Activated CD4-positive, alpha-beta T cell treated with anti-CD3 and anti-CD28 coated beads for 24 hours (primary cell): ENCODE measurements at places on chromosomes 3 and 15.
A peak's percentile ranks its signal among the peaks of the same experiment; 100 is the strongest.

- DNase-seq: no peak
These were observed 198.2 kb downstream of the NECTIN3 start for GRCh38 chr3:111269777-111270176.

GRCh38 chr3:70728311-70728710 is 415.9 kb upstream of the MDFIC2 start:
- no peak for DNase-seq

DNA sequence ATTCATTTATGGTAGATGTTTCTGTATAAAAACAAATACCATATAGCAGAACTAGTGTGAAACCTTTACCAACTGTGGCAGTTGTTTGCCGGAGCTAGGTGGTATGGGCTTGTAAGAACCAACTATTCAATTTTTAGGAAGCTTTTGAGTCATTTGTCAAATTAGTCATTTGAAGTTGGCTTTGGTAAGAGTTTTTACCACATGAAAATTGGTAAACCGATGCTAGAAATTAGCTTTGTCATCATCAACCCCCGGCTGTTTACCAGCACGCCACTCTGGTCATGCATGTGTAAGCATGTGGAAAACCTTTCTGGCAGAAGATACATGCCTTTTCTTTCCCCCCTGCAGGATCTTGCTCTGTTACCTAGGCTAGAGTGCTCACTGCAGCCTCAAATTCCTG is 63.3 kb downstream of the IL1RAP start:
- no peak for DNase-seq

DNA sequence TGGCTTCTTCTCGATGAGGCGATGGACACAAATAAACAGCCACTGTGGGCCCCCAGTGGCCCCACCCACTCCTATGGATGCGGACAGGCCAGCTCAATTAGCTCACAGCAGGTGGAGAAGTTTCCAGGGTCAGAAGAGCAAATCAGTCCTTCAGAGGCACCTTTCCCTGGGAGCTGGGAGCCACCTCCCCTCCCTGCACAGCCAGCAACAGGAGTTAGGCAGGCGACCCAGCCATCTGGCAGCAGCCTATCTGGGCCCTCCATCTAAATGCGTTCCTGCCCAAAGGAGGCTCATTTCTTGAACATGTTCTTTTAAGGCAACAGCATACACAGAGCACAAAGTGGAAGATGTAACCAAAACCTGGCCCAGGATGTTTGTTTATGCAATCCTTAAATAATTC is 211.9 kb upstream of the ARRDC4 start:
- no peak for DNase-seq

DNA sequence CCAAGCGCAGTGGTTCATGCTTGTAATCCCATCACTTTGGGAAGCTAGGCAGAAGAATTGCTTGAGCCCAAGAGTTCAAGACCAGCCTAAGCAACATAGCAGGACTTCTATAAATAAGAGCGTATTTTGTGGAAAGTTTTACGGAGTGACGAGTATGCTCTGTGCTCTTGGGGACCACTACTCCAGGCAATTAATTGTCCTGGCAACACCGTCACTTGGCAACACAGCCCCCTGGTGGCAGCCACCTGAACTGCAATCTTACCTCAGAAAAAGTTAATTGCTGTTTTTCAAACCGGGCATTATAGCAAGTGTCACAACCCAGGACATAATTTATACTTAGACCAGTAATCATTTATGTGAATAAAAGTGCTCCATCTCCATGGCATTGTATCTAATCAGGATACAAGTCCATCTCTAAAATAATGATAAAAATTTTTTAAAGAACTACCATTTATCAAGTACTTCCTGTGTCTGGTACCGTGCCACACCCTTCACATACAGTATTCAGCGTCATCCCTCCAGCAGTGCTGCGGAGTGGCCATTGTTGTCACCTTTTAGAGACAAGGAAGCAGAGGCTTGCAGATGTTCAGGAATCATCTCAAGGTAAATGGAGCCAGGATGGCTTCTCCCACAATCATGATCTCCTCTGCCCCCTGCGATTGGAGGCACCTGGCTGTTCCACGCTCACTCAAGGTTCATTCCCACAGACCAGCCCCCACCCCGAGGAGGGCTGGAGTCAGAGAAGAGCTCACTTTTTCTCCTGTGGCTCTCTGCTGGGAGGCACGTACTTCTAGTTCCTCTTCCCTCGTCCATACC is 34.5 kb downstream of the PLA2G4D start:
- DNase-seq: peak; percentile 63

GRCh38 chr3:172982736-172983364 is 158.2 kb downstream of the SPATA16 start:
- DNase-seq: no peak

GRCh38 chr3:169579116-169579710 is 84.3 kb downstream of the MECOM start:
- DNase-seq: no peak

DNA sequence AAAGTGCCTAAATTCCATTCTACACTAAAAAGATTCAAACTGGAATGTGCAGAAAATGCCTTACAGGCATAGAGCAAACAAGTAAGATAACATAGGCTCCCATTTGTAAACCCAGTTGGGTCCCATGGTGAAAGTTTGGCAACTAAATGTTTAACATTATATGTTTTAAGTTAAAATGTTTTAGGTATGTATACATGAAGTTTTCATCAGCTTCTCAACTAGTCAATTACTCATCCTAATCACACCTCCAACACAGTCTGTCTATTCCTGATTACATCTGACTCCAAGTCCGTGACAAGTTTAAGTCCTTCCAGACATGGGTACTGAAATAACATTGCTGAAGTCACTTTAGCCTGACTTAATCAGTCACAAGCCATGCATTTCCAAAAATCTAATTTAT is 25.0 kb downstream of the MYLK start:
- no peak for DNase-seq

DNA sequence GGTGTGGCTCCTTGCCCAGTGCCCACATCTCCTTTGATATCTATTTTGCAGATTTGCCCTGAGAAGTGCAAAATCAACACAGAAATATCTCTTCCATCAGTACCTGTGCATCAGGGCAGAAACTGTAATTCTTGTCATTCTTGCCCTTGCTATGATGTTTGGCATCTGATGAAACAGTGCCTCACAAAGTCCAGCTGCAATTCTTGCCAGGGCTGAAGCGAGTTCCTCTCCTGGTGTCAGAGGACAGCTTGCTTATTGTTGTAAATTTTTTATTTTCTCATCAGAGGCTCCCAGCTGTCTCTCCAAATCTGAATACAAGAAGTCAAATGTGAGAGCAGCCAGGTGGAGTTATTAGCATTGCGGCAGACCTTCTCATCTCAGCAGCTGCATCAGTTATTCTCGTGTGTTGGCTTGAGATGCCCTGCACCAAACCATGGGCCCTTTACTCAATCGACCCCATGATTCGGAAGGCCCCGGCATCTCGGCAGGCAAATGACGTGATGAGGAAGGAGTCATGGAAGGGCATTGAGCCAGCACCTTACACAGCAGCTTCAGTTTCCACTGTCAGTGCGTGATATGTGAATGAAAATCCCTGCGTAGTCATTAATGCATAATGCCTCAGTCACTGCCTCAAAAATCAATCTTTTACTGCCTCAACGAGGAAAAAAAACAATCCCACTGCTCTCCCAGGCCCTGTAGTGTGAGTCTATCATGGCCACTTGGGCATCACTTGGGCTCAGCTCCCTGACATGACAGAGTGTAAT is 93.4 kb downstream of the CCNL1 start:
- no peak for DNase-seq

- DNase-seq: no peak
These were observed 5.6 kb upstream of the P2RY14 start for GRCh38 chr3:151283907-151284461.

GRCh38 chr3:117735481-117736101 is 1026.0 kb downstream of the TUSC7 start:
- DNase-seq: no peak

DNA sequence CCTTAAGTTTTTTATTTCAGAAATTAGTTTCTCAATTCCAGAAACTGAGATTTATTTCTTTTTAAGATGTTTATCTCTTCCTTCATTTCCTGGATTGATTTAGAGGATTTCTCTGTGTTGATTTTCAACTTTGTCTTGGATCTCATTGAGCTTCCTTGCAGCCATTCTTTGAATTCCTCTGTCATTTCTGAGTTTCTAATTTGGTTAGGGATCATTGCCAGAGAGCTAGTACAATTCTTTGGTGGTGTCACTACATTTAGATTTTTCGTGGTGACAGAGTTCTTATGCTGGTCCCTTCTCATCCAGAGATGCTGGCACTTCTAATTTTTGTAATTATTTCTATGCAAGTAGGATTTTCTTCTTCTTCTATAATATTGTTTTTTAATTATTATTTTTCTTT is 691.1 kb upstream of the NAALADL2 start:
- no peak for DNase-seq

DNA sequence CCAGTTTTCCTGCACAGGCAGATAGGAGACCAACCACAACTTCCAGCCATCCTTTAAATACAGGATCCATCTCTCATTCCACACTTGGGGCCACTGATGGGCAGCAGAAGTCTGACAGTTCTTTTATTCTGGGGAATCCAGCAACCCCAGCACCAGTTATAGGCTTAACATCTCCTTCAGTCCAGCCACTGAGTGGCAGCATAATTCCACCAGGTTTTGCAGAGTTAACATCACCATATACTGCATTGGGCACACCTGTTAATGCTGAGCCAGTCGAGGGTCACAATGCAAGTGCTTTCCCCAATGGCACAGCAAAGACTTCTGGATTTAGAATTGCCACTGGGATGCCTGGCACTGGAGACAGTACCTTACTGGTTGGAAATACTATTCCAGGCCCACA is 2.9 kb downstream of the NPAP1 start:
- DNase-seq: no peak

- DNase-seq: no peak
These were observed 60.6 kb downstream of the DPH6 start for GRCh38 chr15:35485411-35485810.

DNA sequence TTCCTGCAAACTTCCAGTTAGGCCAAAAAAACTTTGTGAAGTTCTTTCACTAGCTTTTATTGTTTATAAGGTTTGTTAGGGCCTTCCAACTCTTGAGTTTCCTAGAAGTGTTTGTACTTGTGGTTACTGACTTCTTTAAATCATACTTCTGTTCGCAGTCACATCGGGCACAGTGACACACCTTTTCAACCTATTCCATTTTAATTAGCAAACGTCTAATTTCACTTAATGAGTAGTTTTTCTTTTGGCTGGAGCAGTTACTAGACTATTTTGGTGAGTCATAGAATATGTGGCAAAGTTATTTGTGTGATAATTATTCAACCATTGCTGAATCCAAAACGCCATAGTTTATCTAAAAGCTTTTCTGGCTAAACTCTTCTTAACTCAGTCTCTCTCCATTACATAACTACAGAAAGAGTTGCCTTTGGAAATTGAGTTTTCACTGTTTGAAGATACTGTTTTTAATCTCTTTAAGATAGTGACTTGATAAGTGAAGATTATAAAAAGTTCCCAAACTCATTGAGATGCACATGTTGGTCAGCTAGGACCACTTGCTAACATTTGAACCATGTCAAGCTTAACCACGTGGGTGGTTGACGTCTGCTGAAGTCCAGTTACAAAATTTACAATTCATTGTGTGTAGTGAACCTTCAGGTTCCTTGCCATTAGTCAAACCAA is 21.5 kb downstream of the CNOT10 start:
- DNase-seq: no peak

DNA sequence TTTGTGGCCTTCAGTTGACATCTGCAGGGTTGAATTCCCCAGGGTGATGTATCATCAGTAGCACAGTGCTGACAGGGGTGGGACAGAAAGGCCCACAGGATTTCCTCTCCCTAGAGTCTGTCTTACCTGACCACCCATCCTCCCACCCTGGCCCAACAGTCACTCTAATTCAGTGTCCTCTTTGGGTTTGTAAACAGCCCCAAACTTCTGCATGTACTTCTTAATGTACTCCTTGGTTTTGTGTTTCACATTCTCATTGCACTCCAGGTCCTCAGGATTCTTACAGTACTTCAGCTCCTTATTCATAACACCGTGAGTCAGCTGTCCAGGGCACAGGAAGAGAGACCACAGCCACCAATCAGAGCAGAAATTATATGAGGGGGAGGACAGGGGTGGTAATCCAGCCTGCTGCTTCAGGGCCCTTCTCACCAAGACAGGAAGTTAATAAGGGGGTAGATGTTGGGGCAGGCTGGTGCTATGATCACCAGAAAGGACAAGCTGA is 37.5 kb downstream of the NBEAL2 start:
- DNase-seq: no peak

DNA sequence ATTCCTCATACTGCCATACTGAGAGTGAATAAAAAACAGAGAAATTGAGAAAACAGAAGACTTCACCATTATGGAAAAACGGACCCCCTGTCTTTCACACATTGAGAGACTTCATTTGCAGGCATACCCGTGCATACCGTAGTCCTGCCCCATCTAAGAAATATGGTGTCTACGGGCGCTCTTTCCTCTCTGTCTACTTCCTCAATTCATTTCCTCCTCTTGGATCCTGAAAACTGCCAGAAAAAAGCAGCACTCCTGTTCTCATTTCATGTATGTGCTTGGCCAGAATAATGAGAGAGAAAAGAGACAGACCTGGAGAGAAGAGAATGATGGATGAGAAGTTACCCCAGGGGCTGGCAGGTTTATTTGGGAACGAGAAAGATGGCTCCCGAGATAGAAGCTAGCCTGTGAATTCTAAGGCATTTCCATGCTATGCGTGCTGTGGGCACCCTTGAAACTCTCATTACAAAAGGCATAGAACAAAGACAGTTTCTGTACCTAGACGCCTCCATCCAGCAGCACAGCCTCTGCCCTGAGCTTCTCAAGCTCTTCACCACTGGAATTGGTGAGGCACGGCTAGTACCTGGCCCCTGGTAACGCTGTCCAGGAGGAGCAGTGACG is 62.5 kb upstream of the EPHB3 start:
- no peak for DNase-seq

DNA sequence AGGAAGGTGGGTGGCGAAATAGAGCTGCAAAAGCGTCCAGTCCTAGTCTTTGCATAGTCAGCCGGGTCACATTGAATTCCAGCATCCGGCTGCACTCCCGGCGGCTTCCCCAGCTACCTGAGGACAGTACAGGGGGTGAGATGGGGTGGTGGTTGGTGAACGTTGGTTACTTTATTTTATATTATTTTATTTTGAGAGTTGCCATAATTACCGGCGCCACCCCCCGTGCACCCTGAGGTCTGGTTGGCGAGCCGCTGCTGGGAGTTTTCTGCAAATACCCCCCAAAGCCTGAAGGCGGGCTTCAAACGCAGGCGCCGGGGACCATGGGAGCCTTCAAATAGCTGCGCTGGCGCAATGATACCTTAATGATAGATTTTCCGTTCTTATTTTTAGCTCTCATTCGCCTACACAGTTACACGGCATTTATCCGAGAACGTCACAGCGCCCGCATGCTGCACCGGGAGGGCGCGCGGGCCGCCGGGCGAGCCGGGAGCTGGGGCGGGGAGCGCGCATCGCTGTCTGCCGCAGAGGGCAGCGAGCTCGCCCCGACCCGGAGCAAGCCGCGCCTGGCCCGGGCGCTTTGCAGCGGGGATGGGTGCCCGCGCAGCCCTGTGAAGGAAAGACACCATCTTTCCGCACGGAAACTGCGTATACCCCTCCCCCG is 756 bp upstream of the RASGRF1 start:
- DNase-seq: no peak

- DNase-seq: no peak
These were observed 28.7 kb upstream of the MFSD1 start for GRCh38 chr3:158773166-158773565.
